Central memory CD8-positive, alpha-beta T cell (primary cell): ENCODE measurements at places on chromosomes 13 and 19.

GRCh38 chr13:25874064-25874737, 177.6 kb downstream of the SHISA2 start:
- no peak for DNase-seq

DNA sequence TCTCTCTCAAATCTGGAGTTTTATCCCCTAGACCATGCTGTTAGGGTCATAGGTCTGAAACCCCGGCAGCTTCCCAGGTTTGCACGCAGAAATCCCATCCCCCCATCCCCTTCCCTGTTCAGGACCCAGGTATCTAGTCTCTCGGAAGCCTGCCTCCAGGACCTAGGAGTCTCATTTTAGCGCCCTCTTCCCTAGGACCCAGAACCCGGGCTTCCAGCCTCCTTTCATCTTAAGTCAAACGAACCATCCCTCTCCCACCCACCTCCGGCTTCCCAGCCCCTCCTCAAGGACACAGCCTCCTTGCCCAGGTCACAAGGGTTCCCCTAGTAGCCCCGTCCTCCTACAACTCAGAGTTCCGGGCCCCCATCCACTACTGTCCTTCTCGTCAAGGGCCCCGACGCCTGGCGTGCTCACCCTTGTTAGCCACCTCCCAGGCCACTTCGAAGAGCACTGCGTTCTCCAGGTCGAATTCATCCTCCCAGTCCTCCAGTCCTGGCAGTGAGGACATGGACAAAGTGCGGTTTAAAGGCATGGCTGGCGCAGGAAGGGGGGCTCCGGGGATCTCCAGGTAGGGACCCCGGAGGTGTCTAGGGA, 431 bp downstream of the GYS1 start:
- DNase-seq = no peak

GRCh38 chr13:41812237-41812636, 148.7 kb downstream of the VWA8 start:
- no peak for DNase-seq

DNA sequence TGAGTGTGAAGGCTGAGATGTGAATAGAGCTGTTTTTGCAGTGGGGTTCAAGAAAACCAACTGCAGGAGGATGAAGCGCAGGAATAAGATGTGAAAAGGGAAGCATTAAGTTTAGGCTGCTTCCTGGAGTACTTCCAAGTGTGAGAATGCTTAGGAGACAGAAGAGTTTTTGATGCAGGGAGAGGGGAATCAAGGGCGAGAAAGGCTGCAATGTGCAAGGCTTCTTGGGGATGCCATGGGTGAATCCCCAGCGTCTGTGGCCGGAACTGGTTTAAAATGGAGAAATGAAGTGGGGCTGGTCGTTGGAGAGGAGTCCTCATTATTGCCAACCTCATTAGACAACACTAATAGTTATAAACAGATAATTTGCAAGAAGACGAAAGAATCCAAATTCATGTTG, 764.9 kb downstream of the LIG4 start:
- DNase-seq = no peak

DNA sequence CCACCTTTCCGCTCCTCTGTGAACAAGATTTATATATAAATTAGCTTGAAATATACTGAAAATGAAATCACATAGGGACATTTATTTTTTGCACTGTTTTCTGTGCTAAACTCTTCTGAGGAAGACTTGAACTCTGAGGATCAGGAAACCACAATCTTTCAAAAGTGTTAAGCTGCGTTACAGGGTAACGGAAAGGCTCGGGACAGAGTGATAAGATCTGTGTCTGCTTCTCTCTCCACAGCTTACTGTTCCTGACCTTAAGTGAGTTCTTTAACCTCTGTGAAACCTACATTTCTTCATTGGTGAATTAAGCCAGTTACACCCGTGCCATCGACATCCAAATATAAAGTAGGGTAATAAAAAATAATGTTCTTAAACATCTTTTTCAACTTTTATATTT, 38.9 kb downstream of the DACH1 start:
- DNase-seq = no peak

GRCh38 chr13:64556376-64556775, 2673.8 kb downstream of the PCDH9 start:
- no peak for DNase-seq

DNA sequence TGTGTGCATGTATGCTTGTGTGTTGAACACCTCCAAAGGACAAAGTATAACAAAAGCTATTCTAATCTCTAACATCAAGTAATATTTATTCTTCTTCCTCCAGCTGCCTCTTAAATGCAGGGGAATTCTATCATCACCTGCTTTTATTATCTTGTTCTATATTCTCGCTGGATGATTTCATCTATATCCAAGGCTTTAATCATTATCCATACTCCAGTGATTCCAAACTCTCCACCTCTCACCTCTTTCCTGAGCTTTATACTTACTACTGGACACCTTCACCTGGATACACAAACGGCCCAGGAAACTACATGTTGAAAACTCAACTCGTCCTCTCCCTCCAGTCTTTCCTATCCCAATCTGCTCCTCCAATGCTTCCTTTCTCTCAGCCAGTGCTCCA, 418.6 kb downstream of the KLF5 start:
- DNase-seq = no peak

GRCh38 chr13:67792151-67792676, 562.1 kb upstream of the PCDH9 start:
- DNase-seq = no peak
